Mammary epithelial cell (primary cell): ENCODE measurements at places on chromosomes 11 and 22. TPM values are rescaled to one million over a fixed set of nuclear protein-coding genes. Genes with fewer than 3 reads are reported as not detected.

SYT12 gene
- 1.1 TPM for polyA plus RNA-seq

TEX12 gene
- not detected for polyA plus RNA-seq

NLRP10 gene
- polyA plus RNA-seq = 4.9 TPM

OOSP2 gene
- polyA plus RNA-seq = not detected

TRIM51 gene
- polyA plus RNA-seq = not detected

OTOG gene
- not detected for polyA plus RNA-seq

MYO7A gene
- polyA plus RNA-seq = 3.7 TPM

ENTHD1 gene
- not detected for polyA plus RNA-seq

DNA sequence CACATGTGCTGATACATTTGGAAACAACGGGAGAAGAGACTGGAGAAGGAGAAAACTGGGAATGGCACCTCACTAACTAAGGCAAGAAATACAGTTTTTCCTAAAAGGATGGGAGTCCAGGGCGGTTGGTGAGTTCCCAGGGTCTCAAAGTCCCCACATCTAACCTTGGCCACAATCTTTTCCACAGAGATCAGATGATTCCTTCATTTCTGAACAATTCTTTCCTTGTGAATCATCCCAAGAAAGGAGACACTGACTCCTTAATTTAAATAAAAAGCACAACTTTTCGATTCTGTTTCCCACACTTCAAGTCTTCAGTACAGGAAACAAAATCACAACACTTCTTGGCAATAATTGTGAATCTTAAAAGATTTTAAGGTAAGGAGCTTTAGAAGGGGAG lies 384.7 kb downstream of the DCDC1 start:
- DNase-seq = no peak

- DNase-seq = peak; percentile 10
Observed at GRCh38 chr11:107988397-107989158, 20.1 kb upstream of the CUL5 start.

GRCh38 chr11:122157653-122158161 lies 41.7 kb upstream of the BLID start:
- DNase-seq = no peak

- DNase-seq = no peak
Observed at GRCh38 chr22:26235792-26236487, 66.7 kb downstream of the SEZ6L start.

- no peak for DNase-seq
Observed at GRCh38 chr11:104057908-104058307, 21.5 kb downstream of the DDI1 start.

DNA sequence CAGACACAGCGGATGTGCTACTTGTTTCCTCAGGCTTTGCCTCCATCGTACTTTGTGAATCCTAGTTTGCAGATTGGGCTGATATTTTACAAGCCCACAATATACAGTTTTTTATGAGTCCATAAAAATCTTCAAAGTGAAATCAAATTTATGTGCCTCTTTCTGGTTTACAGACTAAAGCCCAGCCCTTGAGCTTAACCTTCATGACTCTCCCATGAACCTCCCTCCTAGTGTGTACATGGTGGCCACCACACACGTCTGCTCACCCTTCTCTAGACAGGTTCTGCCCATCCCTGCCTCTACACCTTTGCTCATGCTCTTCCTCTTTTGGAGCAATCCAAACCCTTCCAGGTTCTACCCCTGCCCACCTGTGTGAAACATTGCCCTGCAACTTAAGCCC lies 129.4 kb downstream of the TENM4 start:
- no peak for DNase-seq

- DNase-seq = no peak
Observed at GRCh38 chr11:85685820-85686459, at the start of gene CCDC89. TSS of gene CCDC89 (minus strand) at chr11:85686195. CDS start at chr11:85686130, 65 bp downstream.

DNA sequence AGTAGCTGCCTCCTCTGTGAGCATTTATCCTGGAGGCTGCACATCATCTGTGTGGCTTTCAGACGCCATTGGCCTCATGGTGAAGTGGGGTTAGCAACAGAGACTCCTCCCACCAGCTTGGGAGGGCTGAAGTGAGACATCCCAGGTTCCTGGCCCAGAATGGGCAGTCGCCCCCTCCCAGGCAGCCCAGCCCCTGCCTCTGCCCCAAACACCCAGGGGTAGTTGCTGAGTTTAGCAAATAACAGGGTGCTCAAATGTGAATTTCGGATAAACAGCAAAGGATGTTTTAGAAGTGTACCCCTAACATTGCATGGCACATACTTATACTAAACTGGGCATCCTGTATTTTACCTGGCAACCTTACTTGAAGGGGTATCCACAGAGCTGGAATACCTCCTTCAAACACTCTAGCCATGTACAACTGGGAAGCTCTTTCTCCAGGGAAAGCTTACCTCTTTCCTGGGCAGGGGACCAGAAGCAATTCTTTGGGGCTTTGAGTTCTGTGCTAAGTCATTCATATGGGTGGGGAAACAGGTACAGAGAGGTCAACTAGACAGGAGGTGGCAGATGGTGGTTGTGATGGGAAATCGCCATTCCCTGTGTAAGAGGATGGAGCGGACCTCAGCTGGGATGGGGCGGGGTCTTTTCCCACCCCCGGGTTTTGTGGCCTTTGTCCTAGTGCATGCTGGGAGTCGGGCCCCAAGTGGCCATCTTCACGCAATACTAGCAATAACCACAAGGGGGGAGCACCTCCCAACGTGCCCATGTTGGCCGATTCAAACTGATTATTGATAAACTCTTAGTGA lies 19.3 kb downstream of the MTFP1 start:
- peak; percentile 34 for DNase-seq

GRCh38 chr11:33828604-33829429 lies 54.5 kb upstream of the FBXO3 start:
- DNase-seq = no peak

DNA sequence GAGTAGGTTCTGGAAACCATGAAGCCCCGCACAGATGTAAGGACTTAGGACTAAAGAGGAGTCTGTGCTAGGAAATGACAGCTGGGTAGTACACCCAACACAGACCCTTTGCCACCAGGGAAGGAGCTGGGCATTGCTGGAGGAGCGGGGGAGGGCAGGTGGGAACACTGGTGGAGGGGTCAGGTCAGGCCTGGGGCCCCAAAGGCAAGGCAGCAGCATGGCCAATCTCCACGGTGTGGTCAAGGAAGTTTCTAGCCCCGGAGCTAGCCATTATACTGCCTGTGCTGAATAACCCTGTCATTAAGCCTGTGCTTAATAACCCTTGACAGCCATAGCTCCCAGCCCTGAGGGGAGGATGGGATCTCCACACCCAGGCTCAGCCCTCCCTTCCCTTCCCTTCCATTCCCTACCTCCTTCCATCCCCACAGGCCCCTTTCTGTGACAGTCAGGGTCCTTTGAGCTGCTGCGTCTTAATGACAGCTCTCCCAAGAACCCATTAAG lies 2.1 kb downstream of the TMPRSS4 start:
- DNase-seq = no peak

- no peak for DNase-seq
Observed at GRCh38 chr22:30246814-30247376, 336 bp upstream of the LIF start.

DNA sequence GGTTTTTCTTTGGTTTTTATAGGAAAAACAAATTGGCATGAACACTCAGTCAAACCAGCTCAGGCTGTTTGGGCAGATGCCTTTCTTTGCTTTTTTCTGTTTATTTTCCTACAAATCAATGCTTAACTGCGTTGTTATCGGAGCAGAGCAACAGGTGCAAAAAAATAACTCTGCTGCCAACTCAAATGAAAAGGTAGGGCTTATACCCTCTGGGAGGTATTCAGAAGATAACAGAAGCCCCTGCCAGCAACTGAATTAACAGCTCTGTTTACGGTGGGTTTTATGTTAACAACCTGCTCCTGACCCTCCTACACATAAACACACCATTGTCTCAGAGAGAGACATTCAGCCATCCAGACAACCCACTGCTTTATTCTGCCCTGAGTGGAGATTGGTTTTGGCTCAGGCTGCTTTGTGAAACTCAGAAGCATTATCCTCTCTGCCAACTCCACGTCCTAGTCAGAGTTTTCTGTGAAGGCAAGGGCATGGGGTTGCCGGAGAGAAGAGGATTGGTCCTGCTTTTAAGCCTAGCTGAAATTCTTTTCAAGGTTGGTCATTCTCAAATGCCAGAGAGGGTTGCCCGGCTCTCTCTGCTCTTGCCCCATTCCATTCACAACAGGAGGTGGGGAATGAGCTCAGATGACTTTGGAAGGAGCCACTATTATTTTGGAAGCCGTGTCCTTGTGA lies 11.4 kb downstream of the EHF start:
- no peak for DNase-seq

DNA sequence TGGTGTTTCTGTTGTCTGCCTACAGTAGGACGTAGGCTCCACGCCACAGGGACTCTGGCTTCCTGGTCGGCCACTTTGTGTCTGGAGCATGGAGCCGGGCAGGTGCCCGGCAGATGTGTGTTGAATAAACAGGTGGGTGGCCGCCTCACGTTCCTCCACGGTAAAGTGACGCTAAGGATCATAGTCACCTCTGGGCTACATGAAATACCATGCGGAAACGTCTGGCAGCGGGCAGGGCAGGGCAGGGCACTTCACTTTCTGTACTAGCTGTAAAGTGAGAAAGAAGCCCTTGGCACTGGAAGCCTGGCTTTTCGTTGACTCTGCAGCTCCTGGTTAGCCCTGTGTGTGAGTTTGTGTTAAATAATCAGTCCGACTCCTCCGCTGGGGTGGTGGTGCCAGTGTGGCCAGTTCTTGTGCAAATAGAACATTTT lies 52.4 kb downstream of the MCM5 start:
- DNase-seq = no peak

- DNase-seq = no peak
Observed at GRCh38 chr11:8586805-8587204, 7.2 kb downstream of the STK33 start.

DNA sequence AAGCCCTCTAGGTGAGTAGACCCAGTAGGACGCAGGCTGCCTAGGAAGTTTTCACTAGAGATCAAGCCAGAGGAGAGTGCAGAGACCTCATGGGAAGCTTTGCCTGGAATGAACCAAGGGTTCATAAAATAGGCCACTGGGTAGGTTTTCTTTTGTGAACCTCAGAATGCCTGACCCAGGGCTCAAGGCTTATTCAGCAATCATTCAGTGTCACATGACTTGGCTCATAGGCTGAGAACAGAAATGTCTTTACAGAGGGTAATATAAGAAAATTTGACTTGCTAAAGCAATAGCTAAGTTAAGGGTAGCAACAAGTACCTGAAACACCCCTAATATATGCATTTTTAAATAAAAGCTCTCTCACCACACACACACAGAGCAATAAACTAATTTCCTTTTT lies 132.6 kb downstream of the RAB38 start:
- no peak for DNase-seq

DNA sequence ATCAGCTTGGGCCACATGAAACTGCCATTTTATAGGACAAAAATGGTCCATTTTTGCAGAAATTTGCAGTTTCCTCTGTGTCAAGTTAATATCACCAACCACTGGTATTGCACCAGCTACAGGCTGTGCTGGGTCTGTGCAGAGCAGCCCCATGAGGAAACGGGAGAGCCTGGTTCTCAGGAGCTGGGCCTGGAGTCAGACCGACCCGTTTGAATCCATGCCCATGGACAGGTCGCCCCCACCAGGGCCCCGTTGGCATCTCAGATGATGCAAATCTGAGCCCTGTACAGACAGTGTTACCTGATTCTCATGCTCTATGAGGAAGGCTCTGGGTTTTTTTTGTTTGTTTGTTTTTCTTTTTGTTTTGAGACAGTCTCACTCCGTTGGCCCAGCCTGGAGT lies 9.8 kb upstream of the SEC14L6 start:
- DNase-seq = no peak

GRCh38 chr11:66157182-66157864 lies 87.3 kb downstream of the PACS1 start:
- no peak for DNase-seq

- peak; percentile 29 for DNase-seq
Observed at GRCh38 chr11:2963112-2963754, 28.9 kb downstream of the NAP1L4 start.

- DNase-seq = no peak
Observed at GRCh38 chr11:20261526-20261925, 101.3 kb upstream of the DBX1 start.

GRCh38 chr11:86885311-86885710 lies 69.9 kb downstream of the FZD4 start:
- DNase-seq = no peak

DNA sequence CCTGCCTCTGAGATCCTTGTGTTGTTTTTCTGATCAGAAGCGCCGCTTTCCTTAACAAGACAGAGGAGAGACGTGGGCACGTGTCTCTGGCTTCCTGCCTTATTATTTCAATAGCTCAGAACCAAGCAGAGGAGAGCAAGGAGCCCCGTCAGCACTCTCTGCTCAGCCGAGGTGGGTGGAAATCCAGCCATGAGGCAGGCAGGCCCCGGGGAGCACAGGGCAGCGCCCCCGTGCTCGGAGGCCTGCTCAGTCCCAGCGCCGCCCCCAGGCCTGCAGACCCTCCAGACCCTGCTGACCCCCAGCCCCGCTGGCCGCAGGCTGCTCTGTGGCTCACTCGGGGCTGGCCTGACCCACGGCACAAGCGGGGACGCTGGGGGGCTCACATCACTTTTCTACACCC lies 162.8 kb downstream of the BRD1 start:
- DNase-seq = no peak

DNA sequence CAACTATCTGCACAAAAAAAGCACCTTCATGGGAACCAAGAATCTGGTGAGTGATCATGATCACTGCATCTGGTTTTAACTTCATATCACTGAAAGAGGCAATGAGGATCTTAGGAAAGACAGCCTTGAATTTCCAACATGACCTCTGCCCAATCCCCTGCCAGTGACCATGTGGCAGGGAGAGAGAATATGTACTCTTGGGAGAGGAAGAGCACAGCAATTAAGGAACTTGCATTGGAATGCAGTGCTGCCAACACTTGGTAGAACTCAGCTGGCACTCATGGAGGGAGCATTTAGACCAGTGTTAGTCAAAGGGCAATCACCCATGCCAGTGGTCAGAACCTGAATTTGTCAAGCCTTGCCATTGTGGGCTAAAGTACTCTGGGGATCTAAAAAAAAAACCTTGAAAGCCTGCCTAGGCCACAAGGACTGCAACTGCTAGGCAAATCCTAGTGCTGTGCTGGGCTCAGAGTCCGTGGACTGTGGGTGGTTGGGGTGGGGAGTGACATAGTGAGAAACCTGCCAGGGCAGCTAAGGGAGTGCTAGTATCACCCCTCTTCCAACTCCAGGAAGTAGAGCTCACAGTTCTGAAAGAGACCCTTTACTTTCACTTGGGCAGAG lies 23.1 kb downstream of the JRKL start:
- DNase-seq = no peak

DNA sequence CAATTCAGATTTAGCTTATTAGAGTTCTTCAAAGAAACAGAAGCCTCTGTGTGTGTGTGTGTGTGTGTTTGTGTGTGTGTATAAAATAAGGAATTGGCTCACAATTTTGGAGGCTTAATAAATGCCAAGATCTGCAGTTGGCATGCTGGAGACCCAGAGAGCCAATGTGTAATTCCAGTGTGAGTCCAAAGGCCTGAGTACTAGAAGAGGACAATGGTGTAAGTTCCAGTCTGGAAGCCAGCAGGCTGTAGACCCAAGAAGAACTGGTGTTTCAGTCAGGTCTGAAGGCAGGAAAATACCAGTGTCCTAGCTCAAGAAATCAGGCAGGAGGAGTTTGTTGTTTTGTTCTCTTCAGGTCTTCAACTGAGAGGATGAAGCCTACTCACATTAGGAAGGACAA lies 20.0 kb downstream of the TMEM135 start:
- no peak for DNase-seq

- DNase-seq = no peak
Observed at GRCh38 chr22:26894362-26894761, 237.0 kb downstream of the MIAT start.
